Motor neuron (in vitro differentiated cells): ENCODE measurements at places on chromosomes 16 and 17. TPM values are rescaled to one million over a fixed set of nuclear protein-coding genes. Genes with fewer than 3 reads are reported as not detected.
A peak's percentile ranks its signal among the peaks of the same experiment; 100 is the strongest.

GRCh38 chr16:16052916-16053315, 103.5 kb downstream of the ABCC1 start:
- no peak for ATAC-seq

DNA sequence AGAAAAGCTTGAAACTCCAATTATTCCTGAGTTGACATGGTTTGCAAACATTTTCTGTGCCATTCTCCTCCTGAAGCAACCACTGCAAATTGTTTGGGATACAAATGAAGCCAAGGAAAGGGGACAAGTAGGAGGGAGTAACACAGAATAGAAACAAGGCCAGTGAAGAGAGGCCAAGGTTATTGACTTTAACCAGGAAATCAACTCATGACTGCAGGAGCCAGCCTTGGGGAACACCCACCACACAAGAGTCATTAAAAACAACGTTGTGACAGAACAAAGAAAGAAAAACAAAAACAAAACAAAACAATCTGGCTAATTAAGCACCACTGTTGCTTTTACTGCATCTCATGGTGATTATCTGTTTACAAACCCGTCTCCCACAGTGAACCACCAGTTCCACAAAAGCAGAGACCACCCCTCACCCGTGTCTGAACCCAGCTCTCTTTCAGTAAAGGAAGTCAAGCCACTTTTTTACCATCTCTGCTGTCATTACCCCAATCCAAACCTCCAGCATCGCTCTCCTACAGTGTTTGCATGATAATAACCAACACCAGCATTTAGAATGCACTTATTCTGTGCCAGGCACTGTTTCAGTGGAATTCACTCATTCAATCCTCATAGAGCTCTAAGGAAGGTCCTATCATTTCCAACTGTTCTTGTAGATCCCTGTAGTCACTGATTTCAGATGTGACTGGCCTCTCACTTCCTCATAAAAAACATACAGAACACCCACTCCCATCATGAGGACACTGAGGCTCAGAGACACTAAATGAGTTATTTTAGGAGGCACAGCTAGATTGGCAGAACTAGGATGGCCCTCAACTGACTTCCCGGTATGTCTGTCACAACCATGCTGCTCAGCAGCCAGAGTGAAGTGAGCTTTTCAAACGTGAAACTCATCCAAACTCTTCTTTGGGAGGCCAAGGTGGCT, 2.0 kb downstream of the ZDHHC1 start:
- no peak for ATAC-seq

DNA sequence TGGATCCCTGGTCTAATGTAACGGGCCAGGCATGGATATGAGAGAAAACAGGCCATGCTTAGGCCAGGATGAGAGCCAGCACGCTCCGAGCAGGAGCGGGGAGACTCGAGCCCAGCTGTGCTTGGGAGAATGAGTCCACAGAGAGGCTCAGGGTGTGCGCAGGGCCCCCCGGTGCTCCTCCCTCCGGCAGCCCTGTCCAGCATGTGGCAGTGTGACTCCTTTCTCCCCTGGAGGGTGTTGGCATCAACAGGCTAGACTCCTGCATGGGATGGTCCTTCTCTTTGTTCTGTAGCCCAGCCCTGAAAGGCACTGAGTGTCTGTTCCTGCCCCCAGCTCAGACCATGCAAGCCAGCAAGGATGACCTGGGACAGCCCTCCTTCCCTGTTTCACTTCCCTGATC, 23.4 kb downstream of the PGS1 start:
- no peak for ATAC-seq

Gene CSH1
- not detected in 2 replicates for total RNA-seq

- peak; percentile 57 for ATAC-seq
Measured at GRCh38 chr16:53892155-53892554, 188.2 kb downstream of the FTO start.

Gene MPRIP
- total RNA-seq = 123 and 136 TPM in 2 replicates

GRCh38 chr16:3564130-3564888, 12.9 kb downstream of the NLRC3 start:
- no peak for ATAC-seq

GRCh38 chr17:51427856-51428255, 167.5 kb downstream of the UTP18 start:
- ATAC-seq = no peak

Gene PSMC3IP
- 24.7 and 27.9 TPM in 2 replicates for total RNA-seq

DNA sequence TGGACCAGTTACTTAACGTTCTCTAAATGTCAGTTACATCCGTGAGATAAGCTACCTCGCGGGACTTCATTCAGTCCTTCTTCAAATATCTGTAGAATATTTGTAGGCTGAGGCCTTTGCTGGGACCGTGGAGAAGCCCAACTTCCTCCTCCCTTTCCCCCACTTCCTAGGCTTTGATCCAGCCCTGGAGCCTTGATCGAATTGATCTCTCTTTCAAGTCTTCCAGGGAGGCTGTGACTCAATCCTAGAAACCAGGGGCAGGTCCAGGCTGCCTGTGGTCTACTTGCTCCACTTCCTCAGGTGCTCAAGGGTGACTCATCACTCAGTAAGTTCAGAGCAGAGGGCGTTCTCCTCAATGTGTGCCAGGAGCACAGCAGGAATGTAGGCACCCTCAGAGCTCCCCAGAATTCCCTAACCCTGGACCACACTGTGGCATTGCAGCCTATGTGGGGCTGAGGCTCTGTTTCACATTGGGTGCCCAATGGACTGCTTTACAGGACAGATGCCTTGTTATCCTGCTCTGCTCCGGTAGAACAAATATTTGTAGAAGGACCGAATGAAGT, 11.2 kb upstream of the CEP20 start:
- no peak for ATAC-seq

Gene DLG4
- 34.0 and 41.0 TPM in 2 replicates for total RNA-seq

Gene TSPAN10
- 0.90 and 3.0 TPM in 2 replicates for total RNA-seq
